Vein endothelial cell (primary cell): ENCODE measurements at places on chromosomes 2 and 18. TPM values are rescaled to one million over a fixed set of nuclear protein-coding genes. Genes with fewer than 3 reads are reported as not detected.

The SPDYA gene
- total RNA-seq = 0.33 and 0.67 TPM in 2 replicates

The EGR4 gene
- total RNA-seq = not detected in 2 replicates

The DLGAP1 gene
- total RNA-seq = 0.10 and 7.5 TPM in 2 replicates

The KLHL14 gene
- total RNA-seq = under 0.01 and 0.38 TPM in 2 replicates

The KYNU gene
- not detected in 2 replicates for total RNA-seq

The SIGLEC15 gene
- total RNA-seq = 0.19 TPM in 1 of 2 replicates, not detected in the other

The MBD1 gene
- total RNA-seq = 65.4 and 72.5 TPM in 2 replicates

The SLC38A11 gene
- total RNA-seq = not detected in 2 replicates

The NTSR2 gene
- not detected in 2 replicates for total RNA-seq

The GREB1 gene
- 0.19 and 0.33 TPM in 2 replicates for total RNA-seq

The TMEM87B gene
- total RNA-seq = 39.5 and 41.8 TPM in 2 replicates

The TBR1 gene
- total RNA-seq = under 0.01 and 0.10 TPM in 2 replicates

The NRBP1 gene
- total RNA-seq = 138 and 167 TPM in 2 replicates

The SERPINB10 gene
- not detected in 2 replicates for total RNA-seq

The MRO gene
- total RNA-seq = not detected in 2 replicates

The IL36A gene
- not detected in 2 replicates for total RNA-seq

The ITGA4 gene
- total RNA-seq = 5.4 and 6.2 TPM in 2 replicates

The ELOA2 gene
- total RNA-seq = not detected in 2 replicates

The NDC80 gene
- total RNA-seq = 9.1 and 24.7 TPM in 2 replicates

The WNT10A gene
- total RNA-seq = not detected in 2 replicates

The AMMECR1L gene
- 18.9 and 23.5 TPM in 2 replicates for total RNA-seq

The THSD7B gene
- under 0.01 TPM in 1 of 2 replicates, not detected in the other for total RNA-seq

The CROCC2 gene
- not detected in 2 replicates for total RNA-seq

The GPR17 gene
- total RNA-seq = not detected in 2 replicates

The ERMN gene
- total RNA-seq = not detected in 2 replicates

The GAL3ST2 gene
- total RNA-seq = not detected in 2 replicates

The SLC23A3 gene
- total RNA-seq = 2.3 and 2.6 TPM in 2 replicates

The DYNAP gene
- total RNA-seq = not detected in 2 replicates
